Activated naive CD4-positive, alpha-beta T cell treated with anti-CD3 and anti-CD28 coated beads for 36 hours (primary cell): ENCODE measurements at places on chromosomes 2 and 18. TPM values are rescaled to one million over a fixed set of nuclear protein-coding genes. Genes with fewer than 3 reads are reported as not detected.
A peak's percentile ranks its signal among the peaks of the same experiment; 100 is the strongest.

GRCh38 chr2:240387669-240388358, 47.6 kb upstream of the GPC1 start:
- no peaks in the 10 kb centered on the region for H3K36me3 ChIP-seq
- no peak overlapping the region for H3K4me3 ChIP-seq
- peaks cover 2% of the 10 kb centered on the region for H3K4me1 ChIP-seq
- no peak for DNase-seq

The MOGAT1 gene
- total RNA-seq = not detected

The BCL2 gene
- 49.6 TPM for total RNA-seq

- H3K4me1 ChIP-seq = no peaks in the 10 kb centered on the region
- no peak for DNase-seq
- no peak overlapping the region for H3K27ac ChIP-seq
Measured at GRCh38 chr2:113807721-113808120, 51.3 kb upstream of the SLC35F5 start.

DNA sequence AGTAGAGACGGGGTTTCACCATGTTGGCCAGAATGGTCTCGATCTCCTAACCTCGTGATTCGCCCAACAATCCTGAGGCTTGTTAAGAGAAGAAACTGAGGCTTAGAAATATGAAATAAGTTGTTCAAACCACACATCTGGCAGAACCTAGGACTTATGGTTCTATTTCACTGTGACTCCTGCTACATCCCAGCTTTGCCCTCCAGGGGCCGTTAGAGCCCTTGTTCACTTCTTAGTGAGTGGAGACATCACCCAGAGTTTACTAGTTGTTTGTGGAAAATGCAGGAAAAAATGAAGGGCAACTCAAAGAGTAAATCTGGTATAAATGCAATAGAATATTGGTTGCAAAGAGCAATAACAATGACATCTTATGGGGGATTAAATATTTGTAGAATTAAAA, 43.9 kb downstream of the MARCHF4 start:
- no peak overlapping the region for H3K27ac ChIP-seq
- H3K4me1 ChIP-seq = no peaks in the 10 kb centered on the region
- H3K36me3 ChIP-seq = no peaks in the 10 kb centered on the region
- DNase-seq = peak; percentile 19
- H3K4me3 ChIP-seq = no peak overlapping the region

The TMEM131 gene
- total RNA-seq = 19.2 TPM

The CCDC178 gene
- not detected for total RNA-seq
